Fibroblast of gingiva (primary cell): ENCODE measurements at places on chromosomes 6 and 20.
A peak's percentile ranks its signal among the peaks of the same experiment; 100 is the strongest.

GRCh38 chr6:148704400-148705246 lies 42.2 kb upstream of the UST start:
- no peak for DNase-seq

DNA sequence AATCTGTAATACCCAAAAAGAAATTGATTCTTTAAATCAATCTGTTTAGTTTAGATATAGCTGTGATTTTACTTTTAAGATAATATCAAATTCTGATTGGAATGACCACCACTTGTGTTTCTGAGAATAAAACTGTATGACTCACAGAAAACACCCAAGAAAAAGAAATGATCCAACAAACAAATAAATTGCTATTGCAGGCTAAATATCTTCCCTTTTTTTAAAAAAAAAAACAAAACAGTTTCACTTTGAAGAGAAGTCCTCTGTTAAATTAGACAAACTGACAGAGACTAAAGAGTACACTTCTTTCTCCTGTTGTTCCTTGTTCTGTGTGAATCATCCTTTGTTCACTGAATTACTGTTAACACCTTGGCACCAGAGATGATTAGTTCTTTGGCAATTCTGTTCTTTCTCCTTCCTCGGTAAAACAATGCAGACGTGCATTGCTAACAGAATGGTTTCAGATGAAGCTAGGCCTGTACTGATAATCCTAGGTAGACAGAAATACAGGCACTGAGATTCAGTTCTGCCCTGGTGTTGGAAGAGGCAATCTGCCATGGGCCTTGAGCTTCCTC lies 895.2 kb upstream of the CITED2 start:
- no peak for DNase-seq

DNA sequence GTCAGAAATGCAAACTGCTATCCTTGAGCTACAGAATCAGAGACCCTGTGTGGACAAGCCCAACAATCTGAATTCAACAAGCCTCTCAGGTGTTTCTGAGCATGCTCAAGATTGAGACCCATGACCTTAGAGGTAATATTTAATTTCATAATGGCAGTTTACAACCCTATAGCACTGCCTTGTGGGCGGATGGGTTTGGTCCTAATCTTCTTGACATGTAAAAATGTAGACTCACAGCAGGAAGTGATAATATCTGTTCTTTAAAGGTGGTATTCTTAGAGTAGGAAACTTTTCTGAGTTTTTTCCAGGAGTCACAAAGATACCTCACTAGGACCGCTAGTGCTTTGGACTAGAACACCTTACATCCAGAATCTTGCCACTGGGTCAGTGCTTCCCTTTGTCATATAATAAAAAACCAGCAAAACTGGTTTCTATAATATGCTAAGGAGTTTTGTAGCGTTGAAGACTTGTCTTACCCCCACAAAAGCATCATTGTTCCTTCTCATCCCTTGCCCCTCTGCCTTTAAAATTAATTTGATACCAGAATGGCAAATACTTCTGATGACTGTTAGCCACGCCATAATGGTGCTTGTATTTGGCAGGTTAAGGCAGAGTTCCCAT lies 52.6 kb downstream of the E2F3 start:
- DNase-seq, result no peak

DNA sequence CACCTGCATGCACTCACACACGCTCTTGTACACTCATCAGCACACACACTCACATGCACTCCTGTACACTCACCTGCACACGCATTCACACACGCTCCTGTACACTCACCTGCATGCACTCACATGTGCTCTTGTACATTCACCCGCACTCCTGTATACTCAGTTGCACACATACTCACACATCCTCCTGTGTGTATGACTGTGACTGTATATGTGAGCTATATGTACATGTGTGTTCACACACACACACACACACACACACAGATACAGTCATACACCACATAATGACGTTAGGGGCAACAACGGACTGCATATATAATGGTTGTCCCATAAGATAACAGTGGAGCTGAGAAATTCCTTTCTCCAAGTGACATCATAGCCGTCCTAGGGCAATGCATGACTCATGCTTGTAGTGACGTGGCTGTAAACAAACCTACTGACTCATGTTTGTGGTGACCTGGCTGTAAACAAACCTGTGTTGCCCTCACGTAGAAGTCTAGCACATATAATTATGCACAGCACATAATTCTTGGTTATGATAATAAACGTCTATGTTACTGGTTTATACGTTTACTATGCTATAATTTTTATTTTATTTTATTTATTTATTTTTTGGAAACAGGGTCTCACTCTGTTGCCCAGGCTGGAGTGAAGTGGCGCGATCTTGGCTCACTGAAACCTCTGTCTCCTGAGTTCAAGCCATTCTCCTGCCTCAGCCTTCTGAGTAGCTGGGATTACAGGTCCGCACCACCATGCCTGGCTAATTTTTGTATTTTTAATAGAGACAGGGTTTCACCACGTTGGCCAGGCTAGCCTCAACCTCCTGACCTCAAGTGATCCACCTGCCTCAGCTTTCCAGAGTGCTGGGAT lies 22.8 kb upstream of the TAF4 start:
- DNase-seq, result peak; percentile 81

DNA sequence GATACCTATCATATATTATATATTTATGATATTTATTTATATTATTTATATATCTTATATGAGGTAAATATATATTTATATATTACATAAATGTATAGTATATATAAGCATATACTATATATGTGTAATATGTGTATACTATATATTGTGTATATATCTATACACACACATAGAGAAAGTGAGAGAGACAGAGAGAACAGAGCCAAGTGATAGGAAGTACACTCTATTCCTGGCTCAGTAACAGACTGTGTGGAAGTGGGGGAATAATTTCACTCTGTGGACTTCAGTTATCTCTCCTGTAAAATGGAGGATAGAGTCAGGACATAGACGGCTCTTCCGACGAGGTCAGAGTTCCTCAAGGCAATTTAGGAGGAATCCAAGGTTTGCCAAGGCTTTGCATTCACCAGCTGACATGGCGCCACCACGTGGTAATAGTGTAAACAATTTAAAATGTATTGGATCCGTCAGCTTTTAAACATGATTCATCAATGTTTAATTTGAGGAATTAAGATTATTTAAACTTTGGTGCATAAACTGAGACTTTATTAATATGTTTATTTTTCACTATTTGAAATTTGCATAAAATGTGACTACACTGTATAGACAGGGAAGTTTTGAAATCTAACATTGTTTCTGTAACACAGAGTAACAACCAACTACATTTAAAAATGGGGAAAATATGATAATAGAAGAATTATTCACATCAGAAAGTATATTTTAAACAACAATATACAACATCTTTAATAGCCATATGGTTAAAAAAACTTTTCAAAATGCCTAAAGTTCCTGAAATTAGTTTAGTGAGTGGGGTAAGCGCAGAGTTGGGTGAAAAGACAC lies 75.4 kb upstream of the TMEM244 start:
- DNase-seq, result peak; percentile 59

DNA sequence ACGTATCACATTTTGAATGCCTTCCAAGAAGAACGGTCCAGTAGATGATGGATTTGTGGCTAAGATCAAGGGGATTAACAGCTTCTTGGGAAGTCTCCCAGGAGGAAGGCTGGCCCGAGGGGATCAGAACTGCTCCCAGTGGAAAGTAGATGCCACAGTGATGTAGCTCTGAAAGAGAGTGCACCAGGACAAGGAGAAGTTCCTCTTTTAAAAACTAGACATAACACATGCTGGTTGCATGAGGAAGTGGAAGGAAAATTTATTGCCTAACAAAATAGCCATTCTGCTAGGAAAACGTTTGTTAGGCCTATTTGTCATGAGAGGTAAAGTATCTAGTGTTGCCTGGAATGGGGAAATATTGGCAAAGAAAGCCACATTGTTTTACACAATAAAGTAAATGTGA lies 87.8 kb downstream of the CDH26 start:
- DNase-seq, result peak; percentile 14

DNA sequence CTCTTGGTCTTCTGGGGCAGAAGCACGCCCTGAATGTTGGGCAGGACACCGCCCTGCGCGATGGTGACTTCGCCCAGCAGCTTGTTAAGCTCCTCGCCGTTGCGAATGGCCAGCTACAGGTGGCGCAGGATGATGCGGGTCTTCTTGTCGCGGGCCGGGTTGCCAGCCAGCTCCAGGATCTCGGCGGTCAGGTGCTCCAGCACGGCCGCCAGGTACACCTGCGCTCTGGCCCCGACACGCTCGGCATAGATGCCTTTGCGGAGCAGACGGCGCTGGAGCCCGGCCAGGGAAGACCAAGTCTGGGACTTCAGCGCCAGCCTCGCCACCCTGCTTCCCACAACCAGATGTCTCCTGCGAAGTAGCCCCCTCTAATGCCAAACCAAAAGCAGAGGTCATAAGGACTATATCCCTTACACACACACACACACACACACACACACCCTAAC lies 8.0 kb upstream of the SLC17A3 start:
- DNase-seq, result no peak

GRCh38 chr6:25960734-25961133 lies 1.9 kb upstream of the TRIM38 start:
- DNase-seq, result no peak

- no peak for DNase-seq
Measured at GRCh38 chr6:48307573-48307972, 196.6 kb upstream of the PTCHD4 start.

GRCh38 chr6:160069459-160069858 lies 52.2 kb upstream of the SLC22A1 start:
- no peak for DNase-seq

- no peak for DNase-seq
Measured at GRCh38 chr6:64815718-64816117, 891.3 kb downstream of the EYS start.

- DNase-seq, result no peak
Measured at GRCh38 chr6:144297511-144298100, 12.5 kb downstream of the UTRN start.

DNA sequence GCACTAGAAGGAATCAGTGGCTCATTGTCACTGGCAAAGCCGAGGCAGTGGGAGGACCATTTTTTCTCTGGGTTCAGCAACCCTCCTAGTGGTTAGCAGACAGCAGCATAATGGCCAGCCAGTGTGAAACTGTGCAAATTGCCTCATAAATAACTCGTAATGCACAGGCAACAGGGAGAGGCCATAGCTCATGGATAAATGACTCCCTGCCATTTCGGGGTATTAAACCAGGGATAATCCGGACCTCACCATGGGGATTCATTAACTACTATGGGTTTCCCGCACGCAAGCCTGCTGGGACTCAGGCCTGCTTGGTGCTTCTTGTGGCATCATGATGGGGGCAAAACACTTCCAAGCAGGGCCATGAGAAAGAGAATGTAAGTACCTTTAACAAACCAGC lies 158.2 kb upstream of the CHD6 start:
- no peak for DNase-seq

DNA sequence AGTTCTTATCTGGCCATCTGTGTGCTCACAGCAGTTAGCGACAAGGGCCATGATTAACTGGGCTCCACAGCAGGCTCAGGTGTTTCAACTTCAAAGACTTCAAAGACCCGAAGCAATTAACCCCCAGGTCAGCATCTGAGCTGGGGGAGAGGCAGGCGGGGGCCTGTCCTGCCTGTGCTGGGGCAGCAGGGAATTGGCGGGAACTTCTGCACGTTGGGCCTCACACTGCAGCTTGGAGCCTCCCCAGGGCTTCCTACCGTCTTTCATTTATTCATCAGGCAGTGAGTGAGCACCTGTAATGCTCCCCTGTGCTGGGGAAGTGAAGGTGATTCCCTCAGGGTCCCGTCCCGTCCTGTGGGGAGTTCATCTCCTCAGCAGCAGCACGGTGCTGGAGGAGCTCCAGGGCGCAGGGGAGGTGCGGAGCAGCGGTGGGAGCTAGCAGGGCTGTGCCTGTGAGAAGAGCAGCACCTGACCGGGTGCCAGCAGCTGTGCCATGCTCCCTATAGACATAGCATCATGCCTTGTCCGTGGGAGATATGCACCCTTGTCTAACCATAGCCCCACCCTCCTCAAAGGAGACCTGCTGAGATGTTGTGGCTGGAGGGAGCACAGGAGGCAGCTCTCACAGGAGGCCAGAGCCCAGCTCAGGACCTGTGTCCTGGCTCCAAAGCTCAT lies 51.8 kb upstream of the FRMD1 start:
- DNase-seq, result no peak

- DNase-seq, result no peak
Measured at GRCh38 chr6:88637761-88638545, 325.5 kb downstream of the RNGTT start.

DNA sequence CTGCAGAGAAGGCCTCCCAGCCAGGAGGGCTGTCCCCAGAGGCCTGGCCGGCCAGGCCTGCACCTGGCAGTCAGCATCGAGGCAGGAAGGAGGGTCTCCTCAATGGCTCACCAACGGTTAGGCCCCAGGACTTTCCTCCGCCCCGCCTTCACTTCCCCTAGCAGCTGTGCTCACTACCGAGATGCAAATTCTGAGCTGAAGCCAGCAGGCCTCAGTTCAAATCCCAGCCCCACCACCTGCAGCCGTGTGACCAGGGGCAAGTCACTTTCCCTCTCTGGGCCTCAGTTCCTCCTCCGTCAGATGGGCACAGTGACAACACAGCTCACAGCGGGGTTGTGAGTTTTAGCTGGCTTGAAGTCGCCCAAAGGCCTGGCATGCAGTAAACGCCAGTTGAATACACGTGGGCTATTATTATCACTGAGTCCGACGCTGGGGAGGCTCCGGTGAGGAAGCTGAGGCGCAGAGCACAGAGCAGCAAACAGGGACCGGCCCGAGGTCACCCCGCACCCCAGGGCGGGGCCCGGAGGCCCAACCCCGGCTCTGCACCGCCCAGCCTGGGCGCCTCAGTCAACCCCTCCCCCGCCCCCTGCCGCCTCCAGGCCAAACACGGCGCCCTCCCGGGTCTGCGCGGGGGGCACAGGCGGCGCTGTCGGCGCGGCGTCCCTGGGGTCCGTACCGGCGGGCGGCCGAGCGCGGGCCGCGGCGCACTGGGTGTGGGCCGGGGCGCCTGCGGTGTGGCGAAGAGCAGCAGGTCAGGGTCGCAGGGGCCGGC lies 671 bp downstream of the E2F1 start:
- no peak for DNase-seq

DNA sequence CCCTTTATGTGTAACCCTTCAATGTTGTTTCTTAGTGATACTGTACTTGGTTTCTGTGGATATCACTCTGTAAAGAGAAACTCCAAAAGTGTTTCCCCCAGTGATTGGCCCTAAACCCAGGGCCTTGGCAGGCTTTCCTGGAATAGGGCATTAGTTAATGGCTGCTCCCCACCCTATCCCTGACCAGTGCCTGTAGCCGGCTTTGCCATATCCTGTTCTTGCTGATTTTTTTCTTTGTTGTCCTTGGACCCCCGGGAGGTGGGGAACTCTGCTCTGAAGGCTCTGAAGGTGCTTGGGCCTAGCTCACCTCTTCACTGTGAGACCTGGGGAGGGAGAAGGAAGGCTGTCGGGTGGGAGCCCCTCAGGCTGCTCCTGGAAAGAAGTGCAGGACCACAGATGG lies 120.1 kb downstream of the TCP11 start:
- no peak for DNase-seq

- DNase-seq, result peak; percentile 60
Measured at GRCh38 chr20:50642288-50642803, 49.0 kb downstream of the RIPOR3 start.

DNA sequence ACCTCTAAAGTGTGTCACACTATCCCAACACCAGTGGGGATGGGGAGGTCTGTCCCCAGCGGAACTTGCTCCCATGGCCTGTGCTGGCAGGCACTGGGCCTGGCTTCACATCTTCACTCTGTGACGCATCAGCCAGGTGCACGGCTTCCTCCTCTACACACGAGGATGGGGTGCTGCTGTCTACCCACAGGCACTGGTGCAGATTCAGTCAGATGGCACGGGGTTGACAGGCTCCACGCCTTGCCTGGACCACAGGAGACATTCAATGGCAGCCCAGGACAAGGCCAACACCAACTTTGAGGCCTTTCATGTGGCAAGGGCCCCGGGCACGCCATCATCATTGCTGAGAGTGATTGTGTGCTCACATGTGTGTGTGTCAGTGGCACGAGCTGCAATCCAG lies 92.4 kb downstream of the TMEM242 start:
- DNase-seq, result no peak
